ENCODE measurements at places on chromosomes 3 and 15. TPM values are rescaled to one million over a fixed set of nuclear protein-coding genes. Genes with fewer than 3 reads are reported as not detected.

GRCh38 chr3:143951351-143951971, 20.2 kb upstream of the DIPK2A start:
- peak; percentile 67 for DNase-seq

The CAMK2N2 gene
- 0.09 TPM for total RNA-seq

The RTP4 gene
- total RNA-seq = 2.8 TPM

The GHSR gene
- total RNA-seq = not detected

- DNase-seq = peak; percentile 11
Measured at GRCh38 chr15:69346112-69346511, 47.4 kb downstream of the PAQR5 start.

The MCTP2 gene
- total RNA-seq = 3.9 TPM

DNA sequence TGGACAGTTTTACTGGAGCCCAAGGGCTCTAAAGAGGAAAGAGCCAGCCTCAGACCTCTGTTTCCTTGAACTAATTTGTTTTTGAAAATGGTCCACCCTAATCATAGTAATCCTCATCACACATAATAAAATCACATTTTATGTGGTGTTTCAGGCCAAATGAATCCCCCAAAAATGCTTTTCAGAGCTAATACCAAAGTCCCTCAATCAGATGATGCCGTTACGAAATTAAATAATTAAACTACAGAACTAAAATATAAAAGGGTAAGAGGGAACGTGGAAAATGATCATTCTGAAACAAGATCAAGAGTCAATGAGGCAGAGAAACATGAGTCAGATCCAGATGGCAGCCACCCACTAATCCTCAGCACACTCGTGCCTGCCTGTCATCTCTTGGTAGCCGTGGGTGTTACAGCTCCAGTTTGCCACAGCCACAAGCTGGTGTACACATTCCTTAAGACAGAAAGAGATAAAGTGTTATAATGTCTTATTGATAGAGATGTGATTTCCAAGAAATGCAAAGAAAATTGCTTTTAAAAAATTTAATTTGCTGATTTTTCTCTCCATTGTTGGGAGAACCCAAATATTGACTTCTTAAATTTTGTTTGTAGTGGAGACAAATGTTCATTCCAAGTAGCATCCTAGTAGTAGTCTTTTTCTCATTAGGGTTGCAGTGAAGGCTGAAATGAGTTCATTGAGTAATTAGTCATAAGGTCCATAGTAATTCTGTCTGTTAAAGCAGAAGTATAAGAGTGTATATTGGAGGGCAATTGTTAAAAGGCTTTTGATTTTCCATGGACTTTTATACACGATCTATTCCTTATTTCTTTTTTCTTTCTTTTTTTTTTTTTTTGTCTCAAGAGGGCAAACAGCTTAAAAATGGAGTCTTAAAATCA, 104.2 kb downstream of the AGBL1 start:
- no peak for DNase-seq

DNA sequence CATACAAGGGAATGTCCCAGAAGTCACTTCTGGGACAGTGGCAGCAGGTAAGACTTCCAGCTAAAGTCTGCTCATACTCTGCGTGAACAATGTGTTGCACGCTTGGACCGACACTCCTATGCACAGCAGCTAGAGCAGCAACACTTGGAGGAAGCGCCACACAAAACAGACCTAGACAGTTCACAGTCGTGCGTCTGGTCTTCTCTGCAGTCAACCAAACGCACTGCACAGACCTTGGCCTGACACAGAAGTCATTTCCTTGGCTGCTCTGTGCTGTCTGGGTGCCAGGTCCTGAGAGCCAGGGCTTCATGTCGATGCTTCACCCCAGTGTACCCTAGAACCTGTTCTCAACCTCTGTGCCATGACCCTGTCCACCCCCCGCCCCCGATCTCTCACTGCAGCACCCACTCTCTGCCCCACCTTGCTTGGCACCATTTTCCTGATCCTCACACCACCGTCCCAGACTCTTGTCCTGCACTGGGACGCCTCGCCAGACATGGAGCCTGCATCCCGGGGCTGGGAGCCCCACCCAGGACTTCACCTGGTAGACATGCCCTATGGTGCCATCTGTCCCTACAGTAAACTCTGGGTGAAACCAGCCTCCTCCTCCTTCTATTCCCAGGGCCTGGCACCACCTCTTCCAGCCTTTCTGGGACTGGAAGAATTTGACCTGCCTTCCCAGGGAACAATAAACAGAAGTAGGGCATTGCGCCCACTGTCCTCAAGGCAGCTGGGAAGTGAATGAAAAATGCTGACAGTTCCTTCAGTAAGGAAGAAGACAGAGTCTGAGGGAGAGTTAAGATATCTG, 3.1 kb downstream of the ATP10A start:
- DNase-seq = peak; percentile 41

- DNase-seq = peak; percentile 44
Measured at GRCh38 chr15:100526027-100526481, 2.7 kb downstream of the CERS3 start.

The PLIN1 gene
- total RNA-seq = 0.41 TPM

The ARF4 gene
- total RNA-seq = 86.7 TPM

The LRTM1 gene
- not detected for total RNA-seq

The FOXL2 gene
- not detected for total RNA-seq

DNA sequence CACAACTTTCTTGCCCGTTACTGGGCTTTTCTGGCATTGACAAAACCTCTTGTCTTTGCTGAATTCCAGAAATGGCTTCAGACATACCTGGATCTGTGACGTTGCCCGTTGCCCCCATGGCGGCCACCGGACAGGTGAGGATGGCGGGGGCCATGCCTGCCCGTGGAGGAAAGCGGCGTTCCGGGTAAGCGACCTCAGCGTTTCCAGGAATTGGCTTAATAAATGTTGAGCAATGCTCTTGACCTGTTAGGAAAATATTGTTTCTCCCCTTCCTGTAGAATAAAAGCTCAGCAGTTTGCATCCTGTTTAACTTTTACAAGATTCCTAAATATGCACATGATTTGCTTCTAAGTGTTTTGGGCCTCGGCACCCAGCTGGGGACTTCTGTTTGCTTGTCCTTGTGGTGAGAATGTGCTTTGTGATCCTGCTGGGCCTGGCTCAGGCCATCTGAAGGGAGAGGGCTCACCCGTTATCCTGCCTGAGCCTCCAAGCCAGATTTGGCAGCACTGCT, 46.7 kb downstream of the ARNT2 start:
- DNase-seq = no peak

The SAXO2 gene
- total RNA-seq = 0.25 TPM

DNA sequence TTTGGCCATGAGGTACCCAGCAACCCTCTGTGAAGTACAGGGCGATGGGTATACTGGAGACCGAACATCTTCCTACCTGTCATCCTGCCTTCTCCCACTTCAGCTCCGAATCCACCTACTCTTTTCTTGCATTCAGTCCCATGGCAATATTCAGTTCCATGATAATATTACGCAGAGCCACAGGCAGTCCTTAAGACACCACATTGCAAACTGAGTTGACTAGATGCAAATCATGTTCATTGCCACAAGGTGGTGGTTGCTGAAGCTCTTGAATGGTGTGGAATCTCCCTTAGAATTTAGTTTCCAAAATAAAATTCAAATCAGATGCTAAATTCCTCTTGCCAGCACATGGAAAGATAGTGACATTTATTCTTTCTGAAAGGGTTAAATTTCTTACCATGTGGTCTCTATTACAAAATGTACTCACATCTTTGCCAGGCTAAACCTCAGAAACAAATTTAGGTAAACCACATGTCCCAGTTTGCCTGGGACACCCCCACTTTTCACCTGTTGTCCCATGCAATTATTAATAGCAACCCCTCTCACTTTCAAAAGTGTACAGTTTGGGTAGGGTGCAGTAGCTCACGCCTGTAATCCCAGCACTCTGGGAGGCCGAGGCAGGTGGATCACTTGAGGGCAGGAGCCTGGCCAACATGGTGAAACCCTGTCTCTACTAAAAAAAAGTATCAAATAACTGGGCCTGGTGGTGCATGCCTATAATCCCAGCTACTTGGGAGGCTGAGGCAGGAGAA, 1.7 kb upstream of the NME9 start:
- DNase-seq = peak; percentile 35

GRCh38 chr15:42826251-42826890, 89.4 kb upstream of the CDAN1 start:
- DNase-seq = no peak

- no peak for DNase-seq
Measured at GRCh38 chr3:160193644-160194192, 31.5 kb upstream of the C3orf80 start.

The AKAP13 gene
- total RNA-seq = 87.7 TPM
